ENCODE measurements at places on chromosomes 7 and 10.

DNA sequence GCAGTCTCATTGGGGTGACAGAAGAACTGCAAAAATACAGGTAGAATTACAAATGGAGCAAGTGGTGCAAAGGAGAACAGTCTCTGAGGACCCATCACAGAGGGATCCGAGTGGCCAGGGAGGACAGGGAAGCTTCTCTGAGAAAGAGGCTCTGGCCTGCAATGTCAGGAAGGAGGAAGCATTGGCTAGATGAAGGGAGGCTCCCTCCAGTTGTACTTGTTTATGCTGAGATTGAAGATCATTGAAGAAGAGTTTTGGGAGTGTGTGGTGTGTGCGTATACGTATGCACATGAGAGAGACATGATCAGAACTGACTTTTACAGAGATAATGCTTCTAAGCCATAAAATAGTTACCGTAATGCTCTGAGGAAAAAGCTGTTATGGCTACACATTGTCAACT is 274.7 kb upstream of the FZD8 start:
- DNase-seq: no peak

DNA sequence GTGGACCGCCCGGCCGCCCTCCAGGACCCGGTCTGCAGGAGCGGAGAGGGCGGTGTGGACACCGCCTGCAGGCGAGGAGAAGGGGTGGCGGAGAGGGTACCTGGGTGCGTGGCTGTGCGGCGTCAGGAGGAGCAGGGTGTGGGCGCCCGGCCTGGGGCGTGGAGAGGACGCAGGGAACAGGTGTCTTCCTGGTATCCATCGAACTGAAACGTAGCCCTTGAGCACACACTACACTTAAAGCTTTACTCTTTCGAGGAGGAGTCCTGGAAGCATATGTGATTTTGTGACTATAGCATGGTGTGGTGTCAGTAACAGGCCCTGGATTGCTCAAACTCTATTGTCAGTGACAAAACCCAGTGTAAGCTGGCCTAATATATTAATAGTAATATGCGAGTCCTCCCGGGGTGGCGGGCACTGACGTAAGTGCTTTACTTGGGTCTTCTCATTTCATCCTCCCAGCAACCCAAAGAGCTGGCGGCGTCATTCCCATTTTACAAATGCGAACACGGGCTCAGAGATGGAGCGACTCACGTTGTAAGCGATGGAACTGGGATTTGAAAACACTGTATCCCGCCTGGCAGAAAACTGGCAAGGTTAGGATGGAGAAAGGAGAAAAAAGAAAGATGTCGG is 508 bp upstream of the TECPR1 start:
- no peak for DNase-seq

DNA sequence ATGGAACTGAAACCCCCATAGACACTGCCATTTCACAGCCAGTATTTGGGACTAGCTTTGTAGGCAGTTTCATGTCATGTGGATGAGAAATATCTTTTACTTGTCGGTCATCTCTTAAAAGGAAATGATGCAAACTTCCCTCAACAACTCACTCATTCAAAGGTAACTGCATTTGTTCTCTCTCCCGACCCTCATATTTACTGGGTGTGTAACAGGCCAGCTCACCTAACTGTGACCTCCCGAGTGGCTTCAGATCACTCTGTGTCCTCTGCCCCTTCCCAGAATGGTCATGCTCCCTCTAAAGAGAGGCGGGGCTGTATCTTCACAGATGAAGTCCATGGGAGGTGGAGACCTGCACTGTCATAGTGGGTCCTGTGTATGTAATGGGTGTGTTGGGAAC is 14.7 kb downstream of the LRRC18 start:
- DNase-seq: no peak

- no peak for DNase-seq
Measured at GRCh38 chr7:87598234-87599009, 2.3 kb downstream of the ABCB1 start.

DNA sequence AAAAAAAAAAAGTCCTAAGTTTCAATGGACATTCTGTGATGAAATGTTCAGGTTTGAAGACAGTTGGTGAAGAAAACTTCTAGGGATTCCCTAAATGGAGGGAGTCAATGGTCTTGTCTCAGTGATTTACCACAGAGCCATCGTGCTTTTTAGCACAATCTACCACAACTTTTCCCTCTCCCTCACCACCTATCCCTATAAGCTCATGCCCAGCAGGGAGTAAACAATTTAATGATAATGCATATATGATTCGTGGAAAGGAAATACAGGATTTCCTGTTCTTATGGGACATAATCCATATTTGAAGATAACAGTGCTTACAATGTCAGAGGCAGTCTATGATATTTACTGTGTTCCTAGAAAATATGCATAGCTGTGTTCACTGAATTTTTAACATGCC is 38.4 kb upstream of the CD36 start:
- no peak for DNase-seq

DNA sequence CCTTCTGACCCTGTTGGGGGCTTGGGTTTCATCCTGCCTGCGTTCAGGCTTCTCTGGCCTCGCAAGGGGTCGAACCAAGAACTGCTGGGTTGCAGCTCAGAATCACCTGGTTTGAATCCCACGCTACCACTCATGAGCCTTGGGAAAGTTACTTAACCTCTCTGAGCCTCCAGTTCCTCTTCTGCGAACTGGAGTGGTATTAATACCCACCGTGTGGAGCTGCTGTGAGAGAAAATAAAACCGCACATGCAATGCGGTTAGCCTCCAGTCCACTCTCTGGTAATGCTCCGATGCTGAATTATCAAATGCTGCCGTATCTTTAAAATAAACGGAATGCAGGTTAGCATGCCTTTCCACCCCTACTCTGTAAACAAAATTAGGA is 171.9 kb downstream of the ARHGAP12 start:
- no peak for DNase-seq

GRCh38 chr10:95635319-95635733 is 21.2 kb downstream of the ALDH18A1 start:
- DNase-seq: no peak

DNA sequence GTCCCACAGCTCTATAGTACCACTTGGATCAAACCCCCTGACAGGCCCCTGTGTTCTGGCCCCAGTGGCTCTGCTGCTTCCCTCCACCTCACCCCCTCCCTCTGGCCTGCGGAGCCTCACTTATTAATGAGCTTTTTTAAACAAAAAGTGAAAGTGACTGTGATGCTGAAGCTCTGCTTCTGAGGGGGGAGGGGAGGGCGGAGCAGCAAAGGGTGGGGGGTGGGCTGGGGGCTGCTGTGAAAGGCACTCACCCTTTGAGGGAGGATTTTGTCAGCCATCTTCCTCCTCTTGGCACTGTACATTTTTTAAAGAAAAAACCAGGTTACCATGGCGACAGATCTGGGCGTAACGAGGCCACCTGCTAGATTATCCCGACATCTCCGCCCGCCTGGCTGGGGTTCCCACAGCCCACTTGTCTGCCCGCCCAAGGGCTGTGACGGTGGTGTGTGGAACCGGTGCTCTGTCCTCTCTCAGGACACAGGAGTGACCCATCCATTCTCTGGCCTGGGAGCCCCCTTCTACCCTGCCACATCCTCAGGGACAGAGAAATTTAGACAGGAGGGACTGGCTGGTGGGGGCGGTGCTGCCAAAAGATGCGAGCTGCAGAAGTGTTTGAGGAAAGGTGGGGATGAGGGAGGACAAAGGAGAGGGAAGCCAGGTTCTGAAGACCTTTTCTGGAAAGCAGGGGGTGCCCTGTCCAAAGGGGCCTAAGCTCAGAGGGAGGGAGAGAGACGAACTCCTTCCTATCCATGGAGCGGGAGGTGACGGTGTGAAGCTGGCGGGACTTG is 4.9 kb downstream of the SMARCD3 start:
- DNase-seq: peak; percentile 35

GRCh38 chr7:36564489-36564888 is 159.8 kb downstream of the AOAH start:
- DNase-seq: no peak

DNA sequence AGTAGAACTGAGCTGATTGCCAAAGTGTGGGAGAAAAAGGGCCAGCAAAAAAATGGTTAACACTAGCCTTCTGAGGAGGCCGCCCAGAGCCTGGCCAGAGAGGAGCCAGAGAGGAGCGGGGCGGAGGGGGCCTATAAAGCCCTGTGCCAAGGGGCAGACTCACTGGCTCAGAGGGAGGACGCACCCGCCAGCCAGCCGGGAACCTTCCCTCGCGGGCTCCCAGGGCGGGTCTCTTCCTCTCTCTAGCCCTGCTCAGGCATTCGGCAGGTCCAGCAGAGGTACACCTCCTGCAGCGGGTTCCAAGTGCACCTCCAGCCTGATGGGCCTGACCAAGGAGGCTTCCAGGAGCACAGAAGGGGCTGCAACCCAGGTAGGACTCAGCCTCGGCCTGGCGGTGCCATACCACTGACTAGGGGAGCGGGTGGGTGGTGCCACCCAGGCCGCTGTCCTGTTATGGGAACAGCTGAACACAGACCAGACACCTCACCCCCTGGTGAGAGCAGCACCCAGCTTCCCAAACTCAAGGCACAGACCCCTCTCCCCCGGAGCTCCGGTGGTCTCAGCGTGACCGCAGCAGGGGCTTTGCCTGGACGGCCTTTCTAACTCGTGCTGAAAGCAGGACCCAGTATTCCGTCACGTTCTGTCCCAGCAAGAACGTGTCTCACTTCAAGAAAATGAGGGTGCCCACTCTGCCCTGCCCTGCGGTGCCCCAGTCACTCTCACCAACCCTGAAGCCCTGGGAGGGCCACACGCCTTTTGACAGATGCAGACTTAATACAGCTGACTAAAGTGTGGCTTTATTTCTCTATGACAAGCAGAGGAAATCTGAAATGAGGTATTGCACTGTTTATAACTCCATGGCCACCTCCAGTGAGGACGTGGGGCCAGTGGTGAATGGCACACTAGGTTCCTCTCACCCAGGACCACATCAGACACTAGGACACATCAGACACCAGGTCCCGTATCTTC is at the start of gene GPER1:
Gene GPER1, plus strand, starts transcription at position 162 of the 969 bp plus-strand sequence. CDS start 3,616 bp downstream, outside the sequence.
- no peak for DNase-seq

DNA sequence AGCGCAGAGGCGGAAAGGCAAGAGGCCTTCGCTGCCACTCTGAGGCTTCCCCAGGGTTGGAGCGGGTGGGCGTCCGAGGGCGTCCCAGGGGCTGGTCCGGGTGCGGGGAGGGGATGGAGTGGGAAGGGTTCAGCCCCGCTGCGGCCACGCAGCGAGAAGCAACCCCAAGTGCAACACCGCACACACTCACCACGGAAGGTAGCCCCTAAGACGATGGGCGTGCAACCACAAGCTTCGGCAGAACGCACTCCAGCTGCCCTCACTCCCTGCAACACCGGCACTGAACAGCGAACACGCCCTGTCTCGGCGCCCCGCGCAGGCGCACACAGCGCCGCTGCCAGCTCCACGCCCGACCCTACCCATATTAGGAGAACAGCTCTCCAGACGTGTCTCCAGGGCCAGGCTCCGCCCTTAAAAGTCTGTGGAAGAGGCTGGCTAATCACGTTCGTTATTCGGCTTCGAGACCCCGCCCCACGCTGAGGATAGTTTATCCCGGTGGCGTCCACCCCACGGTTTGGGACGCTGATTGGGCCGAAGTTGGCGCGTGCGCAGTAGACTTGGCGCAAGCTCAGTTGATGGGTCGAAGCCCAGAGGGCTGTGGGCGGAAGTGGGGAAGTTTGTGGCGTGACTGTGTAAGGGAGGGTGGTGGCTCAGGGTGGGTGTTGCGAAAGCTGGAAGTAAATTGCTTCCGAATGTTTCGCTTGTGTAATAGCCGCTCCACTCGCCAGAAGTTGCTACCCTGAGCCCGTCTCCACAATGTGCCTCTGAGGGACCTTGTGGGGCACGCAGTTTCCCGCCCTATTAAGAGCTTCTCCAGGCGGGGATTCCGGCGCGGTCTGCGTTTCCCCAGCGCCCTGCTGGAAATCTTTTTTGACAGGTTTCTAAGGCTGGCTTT is at the start of gene RSU1:
Gene RSU1, minus strand, starts transcription at position 300 of the 895 bp plus-strand sequence. CDS start 343 bp downstream, outside the sequence.
- peak; percentile 98 for DNase-seq

GRCh38 chr10:30456266-30456665 is 22.3 kb downstream of the MAP3K8 start:
- no peak for DNase-seq

- DNase-seq: no peak
Measured at GRCh38 chr10:119368991-119369869, 161.9 kb downstream of the GRK5 start.

GRCh38 chr7:70114806-70115205 is 516.5 kb downstream of the AUTS2 start:
- no peak for DNase-seq

- DNase-seq: no peak
Measured at GRCh38 chr10:113520261-113520660, 32.6 kb upstream of the HABP2 start.

DNA sequence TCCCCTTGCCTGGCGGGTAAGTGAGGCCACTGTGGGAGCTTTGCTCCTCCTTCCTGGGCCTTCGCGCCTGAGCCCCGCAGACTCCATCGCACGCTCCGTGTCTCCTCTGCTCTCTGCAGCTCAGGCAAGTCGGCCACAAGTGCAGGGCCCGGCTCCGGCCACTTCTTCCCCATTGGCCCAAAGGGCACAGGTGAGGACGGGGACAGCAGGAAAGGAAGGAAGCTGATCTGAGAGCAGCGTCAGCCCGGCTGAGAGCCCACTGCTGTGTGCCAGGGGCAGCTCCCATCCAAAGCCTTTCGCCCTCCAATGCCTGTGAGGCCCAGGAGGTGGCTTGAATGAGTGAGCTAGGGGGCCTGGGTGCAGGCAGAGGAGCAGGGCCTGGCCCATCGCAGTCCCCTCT is 33.7 kb upstream of the RHEB start:
- DNase-seq: no peak

GRCh38 chr10:113006656-113007342 is 56.8 kb downstream of the TCF7L2 start:
- DNase-seq: no peak

Data from NCI-H2081 (cell line).